ENCODE measurements at places on chromosomes 5 and 9.

DNA sequence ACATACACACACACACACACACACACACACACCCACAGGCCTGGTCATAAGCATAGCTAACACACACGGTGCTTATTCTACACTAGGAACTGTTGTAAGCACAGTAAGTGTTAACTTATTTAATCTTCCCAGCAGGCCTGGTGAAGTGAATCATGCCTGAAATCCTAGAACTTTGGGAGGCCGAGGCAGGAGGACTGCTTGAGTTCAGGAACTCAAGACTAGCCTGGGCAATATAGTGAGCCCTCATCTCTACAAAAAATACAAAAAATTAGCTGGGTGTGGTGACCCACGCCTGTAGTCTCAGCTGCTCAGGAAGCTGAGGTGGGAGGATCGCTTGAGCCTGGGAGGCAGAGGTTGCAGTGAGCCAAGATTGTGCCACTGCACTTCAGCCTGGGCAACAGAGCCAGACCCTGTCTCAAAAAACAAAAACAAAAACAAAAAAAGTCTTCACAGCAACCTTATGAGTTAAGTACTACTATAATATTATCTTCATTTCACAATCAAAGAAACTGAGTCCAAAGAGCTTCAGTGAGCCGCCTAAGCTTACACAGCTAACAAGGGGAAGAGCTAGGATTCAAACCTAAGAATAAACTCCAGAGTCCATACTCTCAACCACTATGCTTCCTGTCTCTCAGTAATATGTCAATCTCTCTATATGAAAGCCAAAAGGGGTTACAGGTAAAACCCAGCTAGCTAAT, 2.3 kb downstream of the MEGF9 start:
- DNase-seq: no peak

DNA sequence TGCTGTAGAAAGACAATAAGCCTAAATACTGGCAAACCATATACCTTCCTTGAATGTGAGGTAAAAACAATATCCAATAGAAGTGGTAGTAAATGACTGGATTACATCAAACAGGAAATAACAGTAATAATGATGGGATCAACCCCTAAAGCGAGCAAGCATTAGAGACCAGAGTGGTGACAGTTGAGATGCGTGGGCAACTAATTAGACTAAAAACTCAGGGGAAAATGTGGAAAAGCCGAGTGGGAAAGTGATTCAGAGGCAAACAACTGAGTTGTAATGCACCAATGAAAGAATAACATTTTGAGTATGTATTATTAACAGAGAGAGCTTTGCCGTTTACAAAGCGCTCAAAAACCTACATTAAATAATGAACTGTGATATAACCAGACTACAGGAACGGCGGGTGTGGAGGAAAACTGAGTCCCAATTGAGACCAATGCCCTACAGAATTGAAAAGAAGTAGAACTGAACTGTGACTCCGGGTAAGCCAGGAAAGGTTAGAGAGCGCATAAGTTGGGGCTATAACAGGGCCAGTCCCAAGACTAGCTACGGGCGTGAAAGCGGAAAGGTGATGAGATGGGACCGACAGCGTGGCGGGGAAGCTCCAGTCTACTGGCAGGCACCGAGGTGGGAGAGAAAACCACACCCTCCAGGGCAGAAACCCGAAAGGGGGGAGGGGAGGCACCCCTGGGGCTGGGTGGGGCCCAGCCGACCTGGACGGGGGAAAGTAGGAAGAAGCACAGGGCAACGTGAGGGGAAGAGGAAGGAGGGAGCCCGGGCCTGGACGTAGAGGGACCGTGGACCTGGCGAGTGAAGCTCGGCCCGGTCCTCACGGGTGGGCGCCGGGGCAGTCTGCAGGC, 592 bp downstream of the UBAP2 start:
- DNase-seq: no peak

DNA sequence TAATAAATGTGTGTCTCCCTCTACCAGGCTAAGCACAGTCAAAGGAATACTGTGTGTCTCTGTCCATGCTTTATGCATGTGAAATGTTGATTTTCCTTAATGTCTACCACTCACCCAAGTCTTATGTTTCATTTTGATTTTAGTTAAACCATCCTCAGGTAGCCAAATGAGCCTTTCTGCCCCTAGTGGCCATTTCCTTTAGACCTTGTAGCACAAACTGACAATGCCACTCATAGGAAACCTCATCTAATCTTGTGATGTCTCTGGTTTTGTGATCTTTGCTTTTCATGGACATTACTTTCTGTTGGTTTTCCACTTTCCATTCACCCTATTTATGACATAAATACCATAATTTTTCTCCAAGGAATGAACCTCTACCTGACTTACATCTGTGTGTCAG, 820.8 kb downstream of the MAT2B start:
- DNase-seq: no peak

GRCh38 chr5:153893817-153894216, 144.9 kb downstream of the FAM114A2 start:
- no peak for DNase-seq

GRCh38 chr5:1644810-1645571, 121.2 kb upstream of the LPCAT1 start:
- DNase-seq: peak; percentile 74

DNA sequence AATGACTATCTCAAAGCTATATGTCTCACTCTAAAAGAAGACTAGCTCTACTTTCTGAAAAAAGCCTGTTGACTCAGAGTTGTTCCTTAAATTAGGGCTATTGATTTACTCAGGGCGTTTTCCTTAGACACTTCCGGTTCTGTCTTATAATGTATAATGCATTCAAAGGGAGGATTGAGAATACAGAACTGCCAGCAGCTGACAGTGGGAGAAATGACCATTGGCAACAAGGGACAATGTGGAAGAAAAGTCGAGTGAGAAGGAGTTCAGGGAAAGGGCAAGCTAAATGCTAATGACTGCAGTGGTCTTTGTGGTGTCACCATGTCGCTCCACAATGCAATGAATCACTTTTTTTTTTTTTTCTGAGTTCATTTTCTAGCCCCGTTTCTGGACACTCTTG, 65.7 kb upstream of the ANKH start:
- DNase-seq: no peak

- no peak for DNase-seq
Observed at GRCh38 chr9:9625248-9625647, 987.6 kb downstream of the PTPRD start.

- DNase-seq: peak; percentile 87
Observed at GRCh38 chr5:170907758-170908157, 45.9 kb downstream of the RANBP17 start.

DNA sequence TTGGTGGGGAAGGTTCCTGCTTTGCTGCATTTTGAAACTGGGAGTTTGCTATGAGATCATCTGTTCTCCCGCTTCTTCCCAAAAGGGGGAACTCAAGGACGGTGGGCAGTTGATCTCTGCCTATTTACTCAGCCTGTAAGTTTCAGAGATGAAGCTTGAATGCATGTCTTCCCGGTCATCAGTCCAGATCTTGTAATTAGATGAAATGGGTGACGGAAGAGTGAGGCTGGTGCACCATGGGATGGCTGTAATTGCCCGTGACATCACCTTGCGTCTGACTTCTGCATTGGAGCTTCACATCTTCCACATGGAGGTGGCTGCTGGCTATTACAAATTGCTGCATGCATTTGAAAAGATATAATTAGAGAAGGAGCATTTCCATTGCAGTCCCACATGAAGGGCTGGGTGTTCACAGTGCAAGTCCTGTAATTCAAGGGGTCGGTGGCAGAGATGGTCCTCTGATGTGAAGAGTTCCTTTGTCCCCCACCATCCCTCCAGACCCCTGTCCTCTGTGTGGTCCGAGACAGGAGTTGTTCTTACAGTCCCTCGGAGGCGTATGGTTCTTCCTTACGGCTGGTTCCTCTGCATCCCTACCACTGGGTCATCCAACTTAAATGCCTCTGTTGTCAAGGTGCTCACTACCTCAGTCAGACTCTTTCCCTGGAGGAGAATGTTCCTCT, 72.9 kb downstream of the ZNF618 start:
- no peak for DNase-seq

- DNase-seq: no peak
Observed at GRCh38 chr9:126861707-126862103, 1.3 kb downstream of the ZBTB34 start.

- DNase-seq: no peak
Observed at GRCh38 chr9:125189011-125189360, 617 bp downstream of the PPP6C start.

GRCh38 chr5:145661737-145662485, 173.2 kb downstream of the PRELID2 start:
- DNase-seq: no peak

DNA sequence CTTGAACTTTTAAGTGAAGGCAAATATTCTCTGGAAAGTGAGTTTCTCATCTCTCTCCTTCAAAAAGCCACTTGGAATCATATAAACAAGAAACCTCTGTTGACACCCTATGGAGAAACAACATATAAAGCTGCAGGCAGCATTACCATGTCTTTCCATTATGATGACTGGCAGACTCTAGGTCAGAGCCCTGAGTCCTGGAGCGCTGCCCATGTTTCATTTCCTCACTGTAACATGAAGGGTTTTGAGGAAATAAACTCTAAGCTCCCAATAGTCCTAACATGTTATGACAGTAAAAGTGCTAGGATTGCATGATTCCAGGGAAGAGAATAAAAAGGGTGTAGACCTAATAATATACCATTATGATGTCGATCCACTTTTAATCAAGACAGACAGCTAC, 220.6 kb downstream of the CTNND2 start:
- no peak for DNase-seq

GRCh38 chr5:150317048-150318003, 14.6 kb upstream of the ARSI start:
- peak; percentile 93 for DNase-seq

DNA sequence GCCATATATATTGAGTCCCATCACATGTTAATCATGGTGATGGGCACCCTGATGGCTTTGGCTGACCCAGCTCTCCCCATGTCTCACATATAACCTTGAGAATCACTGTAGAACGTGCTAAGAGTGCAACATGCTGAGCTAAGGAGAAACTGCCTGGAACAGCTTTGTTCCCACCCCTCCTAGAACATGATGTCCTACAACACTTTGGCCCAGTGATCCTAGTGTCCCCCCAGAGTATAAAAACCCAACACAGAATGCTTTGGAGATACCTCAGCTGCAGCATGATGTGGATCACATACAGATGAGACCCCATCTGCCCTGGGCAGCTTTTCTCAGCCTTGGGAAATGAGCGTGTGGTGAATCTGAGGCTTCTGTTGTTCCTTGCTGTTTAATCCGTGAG, 343.5 kb downstream of the NFIB start:
- no peak for DNase-seq

GRCh38 chr5:178606269-178606668, 16.1 kb upstream of the COL23A1 start:
- DNase-seq: no peak

- DNase-seq: no peak
Observed at GRCh38 chr5:63201738-63202137, 623.1 kb downstream of the LRRC70 start.

GRCh38 chr5:52469835-52470234, 317.9 kb upstream of the ITGA1 start:
- DNase-seq: no peak

DNA sequence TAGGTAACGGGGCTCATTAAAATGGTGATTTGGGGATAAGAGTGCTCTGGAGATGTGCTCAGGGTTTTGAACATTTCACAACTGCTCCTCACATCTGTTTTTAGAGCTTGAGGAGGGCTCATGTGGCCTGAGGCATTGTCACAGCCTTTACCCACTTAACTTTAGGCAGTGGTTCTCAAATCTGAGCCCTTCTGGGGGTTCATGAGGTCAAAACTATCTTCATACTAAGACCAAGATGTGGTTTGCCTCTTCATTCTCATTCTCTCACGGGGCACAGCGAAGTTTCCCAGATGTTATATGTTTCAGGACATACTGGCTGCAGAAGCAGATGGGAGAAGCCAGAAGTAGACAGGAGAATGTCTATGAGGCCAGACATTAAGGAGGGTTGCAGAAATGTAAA, 38.4 kb downstream of the STXBP1 start:
- DNase-seq: no peak

- no peak for DNase-seq
Observed at GRCh38 chr9:130020618-130021017, 22.4 kb downstream of the FNBP1 start.

DNA sequence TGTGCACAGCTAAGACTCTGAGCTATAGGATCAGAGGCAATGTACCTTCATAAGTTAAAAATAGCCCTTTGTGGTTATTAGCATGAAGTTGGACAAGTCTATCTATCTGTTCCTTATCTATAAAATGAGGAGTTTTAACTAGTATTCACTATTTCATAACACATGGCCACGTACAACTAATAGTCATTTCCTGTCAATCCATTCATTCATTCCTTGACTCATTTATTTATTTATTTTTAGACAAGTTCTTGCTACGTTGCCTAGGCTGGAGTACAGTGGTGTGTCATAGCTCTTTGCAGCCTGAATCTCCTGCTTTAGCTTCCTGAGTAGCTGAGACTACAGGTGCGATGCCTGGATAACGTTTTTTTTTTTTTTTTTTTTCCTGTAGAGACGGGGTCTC, 92.1 kb downstream of the NR3C1 start:
- peak; percentile 60 for DNase-seq

DNA sequence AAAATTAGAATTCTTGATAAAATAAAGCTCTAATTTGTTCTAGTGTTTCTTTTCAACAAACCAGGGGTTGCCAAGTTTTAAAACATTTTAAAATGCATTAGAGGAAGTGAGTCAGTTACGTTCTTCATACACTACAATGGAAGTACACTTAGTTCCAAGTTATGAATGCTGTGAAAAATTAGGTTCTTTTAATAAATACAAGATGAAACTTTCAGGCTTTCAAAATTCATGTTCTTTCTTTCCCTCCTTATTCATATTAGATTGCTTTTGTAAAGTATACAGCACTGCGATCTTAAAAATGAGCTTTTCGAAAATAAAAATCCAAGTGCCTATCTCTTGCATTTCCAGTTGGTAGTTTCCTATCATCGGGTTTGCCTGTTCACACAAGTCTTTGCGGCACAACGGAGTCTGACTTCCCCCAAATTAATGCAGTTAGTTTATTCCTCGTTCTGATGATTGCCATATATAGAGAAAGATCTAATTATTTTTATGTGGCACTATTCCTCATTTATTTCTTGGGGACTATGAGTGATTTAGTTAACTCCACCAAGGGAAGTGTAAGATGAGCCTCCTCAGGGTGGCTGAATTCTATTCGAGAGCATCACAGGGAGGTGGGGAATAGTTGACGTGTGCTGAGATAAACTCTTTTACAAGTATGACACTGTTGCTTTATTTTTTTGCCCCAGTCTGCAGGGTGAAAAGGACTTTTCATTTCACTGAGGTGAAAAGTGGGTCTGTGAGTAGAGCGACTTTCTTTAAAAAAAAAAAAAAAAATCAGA, 238.2 kb downstream of the CD180 start:
- DNase-seq: peak; percentile 80

DNA sequence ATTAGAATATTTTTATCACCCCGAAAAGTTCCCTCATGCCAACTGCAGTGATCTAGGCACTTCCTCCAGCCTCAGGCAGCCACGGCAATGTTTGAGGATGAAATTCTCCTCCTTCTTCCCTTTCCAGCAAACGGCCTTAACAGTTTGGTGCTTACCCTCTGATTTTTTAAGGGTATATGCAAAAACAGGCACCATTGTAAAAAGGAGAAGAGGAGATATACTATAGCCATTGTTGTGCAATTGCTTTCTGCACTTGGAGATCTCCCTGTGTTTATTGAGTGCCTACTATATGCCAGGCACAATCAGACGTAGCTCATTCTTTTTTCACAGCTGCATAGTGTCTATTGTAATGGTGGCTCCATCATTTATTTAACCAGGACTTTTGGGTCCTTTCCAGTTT, 29.4 kb downstream of the GSN start:
- no peak for DNase-seq

All from astrocyte of the spinal cord (primary cell).